ENCODE measurements at places on chromosomes 3 and 15.

DNA sequence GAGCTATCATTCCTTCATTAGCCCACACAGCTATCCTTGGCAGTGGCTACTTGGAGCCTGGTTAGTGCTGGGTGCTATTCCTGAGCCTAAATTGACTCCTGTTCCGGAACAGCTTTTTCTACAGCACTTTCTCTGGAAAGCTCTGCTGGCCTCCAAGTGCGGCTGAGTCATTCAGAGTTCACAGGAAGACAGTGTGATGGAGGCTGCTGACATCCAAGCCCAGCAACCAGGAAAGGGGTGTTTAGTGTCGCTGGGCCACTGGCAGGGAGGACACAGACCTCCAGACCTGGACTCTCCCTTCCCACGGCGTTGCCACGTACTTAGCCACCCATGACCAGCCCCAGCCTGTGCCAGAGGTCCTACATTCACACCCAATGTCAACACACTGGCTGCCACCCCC is 28.7 kb downstream of the CACNA2D2 start:
- no peak for DNase-seq

DNA sequence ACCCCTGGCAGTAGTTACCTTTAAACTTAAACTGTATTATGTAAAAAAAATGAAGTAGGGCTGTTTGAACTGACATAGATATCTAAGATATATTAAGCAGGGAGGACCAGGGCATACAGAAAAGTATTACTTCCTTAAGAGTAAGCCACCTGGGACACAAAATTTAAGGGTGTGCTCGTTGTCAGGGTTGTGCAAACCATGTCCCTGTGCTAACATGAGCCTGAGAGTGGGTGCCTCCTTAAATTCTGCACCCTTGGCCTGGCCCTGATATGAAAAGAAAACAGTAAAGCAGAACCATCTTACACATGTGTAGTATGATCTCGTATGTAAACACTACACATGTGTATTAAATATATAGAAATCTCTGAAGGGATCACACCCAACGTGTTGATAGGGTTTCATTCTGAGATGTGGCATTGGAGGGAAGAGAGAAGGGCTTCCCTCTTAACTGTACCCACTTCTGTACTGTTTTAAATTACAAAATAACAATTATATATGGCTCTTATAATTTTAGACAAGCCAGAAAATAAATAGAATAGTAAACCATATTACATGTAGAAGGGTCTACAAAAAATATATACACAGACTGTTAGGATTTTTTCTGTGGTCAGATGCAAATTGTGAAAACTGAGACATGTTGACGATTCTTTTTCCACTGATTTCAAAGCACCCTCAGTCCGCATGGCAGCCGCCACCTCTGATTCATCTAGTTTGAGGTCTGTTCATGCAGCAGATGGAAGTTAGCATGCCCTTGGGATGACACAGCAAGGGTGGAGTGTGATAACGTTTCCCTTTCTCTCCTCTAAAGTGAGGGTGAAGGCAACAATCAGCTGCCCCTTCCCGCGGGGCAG is 400.8 kb upstream of the PROK2 start:
- DNase-seq, result peak; percentile 67

- DNase-seq, result no peak
These were observed 2.7 kb upstream of the PLCL2 start for GRCh38 chr3:16881896-16882630.

DNA sequence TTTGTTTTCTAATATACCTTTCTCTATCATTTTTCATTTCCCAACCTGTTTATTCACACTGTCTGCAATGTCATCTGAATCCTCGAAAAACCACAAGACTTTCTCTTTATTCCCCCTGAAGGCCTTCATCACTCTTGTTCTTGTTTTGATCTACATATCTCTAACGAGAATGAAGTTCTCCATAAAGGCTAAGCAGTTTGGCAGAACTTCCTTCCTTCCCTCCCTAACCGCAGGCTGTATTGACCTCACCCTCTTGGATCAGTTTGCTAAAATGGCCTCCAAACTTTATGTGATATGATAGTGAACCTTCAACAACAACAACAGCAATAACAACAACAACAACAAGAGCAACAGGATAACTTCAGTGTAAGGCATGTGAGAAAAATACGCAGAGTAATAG is 392.8 kb downstream of the TIGIT start:
- no peak for DNase-seq

- DNase-seq, result no peak
These were observed 830 bp upstream of the RNF13 start for GRCh38 chr3:149812165-149812605.

GRCh38 chr15:49864251-49864650 is 243.4 kb downstream of the DTWD1 start:
- no peak for DNase-seq

DNA sequence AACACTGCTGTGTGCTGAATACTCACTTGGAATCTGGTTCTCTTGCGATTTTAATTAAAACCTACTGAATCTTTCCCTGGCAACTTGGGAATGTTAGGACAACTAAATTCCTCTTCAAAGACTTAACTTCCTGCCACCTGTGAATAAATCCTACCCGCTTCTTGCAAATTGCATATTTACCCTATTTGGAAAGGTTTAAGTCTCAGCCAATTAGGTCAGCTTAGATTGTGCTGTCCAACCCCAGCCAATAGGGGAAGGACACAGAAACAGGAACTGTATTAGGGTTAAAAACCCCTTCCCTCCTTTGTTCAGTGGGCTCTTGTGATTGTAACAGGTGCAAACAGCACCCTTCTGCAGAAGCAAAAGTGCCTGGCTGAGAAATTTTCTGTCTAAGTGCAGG is 38.6 kb upstream of the FSTL1 start:
- no peak for DNase-seq

GRCh38 chr3:31635545-31635944 is 102.8 kb downstream of the STT3B start:
- no peak for DNase-seq

DNA sequence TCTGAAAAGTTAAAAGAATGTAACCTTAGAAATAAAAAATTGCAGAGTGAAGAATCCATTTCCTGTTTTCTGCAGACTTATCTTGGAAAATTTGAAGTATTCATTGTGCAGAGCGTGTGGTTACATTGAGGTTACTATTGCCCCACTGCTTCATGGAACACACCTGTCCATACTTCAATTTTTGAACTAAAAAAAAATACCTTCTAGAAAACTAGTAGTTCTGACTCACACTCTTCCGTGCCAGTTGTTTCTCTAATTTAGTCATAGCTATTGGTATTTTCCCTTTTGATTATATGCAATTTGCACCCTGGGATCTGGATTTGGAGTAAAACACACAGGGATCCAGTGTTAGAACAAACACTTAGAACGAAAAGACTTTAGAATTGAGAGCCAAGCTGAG is 111.8 kb upstream of the LYSMD4 start:
- DNase-seq, result no peak

DNA sequence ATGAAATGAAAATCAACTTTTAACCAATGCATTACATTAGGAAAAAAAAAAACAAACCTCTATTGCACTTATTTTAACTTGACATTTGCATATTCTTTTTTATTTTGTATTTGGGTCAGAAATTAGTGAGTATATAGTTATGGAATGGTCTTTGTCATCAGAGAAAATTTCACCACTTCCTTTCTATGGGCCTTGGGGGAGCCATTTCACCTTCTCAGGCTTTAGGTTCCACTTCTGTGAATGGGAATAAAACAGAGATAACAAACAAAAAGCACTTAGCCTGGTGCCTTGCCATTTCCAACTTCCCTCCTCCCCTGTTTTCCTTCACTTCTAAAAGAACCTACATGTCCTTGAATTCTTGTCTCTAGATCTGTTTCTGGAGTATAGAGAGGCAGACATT is 168.0 kb upstream of the STT3B start:
- DNase-seq, result no peak

Data from coronary artery (tissue), 2 donors.